ENCODE measurements at places on chromosomes 6 and 20. TPM values are rescaled to one million over a fixed set of nuclear protein-coding genes. Genes with fewer than 3 reads are reported as not detected.

Gene BPIFB1
- total RNA-seq: not detected

Gene PCNA
- 87.5 TPM for total RNA-seq

Gene BACH2
- total RNA-seq: 34.1 TPM

Gene SAMD3
- total RNA-seq: 0.38 TPM

Gene IL20RA
- 2.1 TPM for total RNA-seq

Gene TRDN
- total RNA-seq: 0.20 TPM

Gene UBD
- total RNA-seq: 0.50 TPM

GRCh38 chr20:53599044-53599362 lies 5.4 kb upstream of the ZNF217 start:
- H3K4me3 ChIP-seq: no peak overlapping the region
- peak overlapping the region; percentile 29 for H3K27ac ChIP-seq
- peaks cover 55% of the 10 kb centered on the region for H3K4me1 ChIP-seq
- no peak for DNase-seq

DNA sequence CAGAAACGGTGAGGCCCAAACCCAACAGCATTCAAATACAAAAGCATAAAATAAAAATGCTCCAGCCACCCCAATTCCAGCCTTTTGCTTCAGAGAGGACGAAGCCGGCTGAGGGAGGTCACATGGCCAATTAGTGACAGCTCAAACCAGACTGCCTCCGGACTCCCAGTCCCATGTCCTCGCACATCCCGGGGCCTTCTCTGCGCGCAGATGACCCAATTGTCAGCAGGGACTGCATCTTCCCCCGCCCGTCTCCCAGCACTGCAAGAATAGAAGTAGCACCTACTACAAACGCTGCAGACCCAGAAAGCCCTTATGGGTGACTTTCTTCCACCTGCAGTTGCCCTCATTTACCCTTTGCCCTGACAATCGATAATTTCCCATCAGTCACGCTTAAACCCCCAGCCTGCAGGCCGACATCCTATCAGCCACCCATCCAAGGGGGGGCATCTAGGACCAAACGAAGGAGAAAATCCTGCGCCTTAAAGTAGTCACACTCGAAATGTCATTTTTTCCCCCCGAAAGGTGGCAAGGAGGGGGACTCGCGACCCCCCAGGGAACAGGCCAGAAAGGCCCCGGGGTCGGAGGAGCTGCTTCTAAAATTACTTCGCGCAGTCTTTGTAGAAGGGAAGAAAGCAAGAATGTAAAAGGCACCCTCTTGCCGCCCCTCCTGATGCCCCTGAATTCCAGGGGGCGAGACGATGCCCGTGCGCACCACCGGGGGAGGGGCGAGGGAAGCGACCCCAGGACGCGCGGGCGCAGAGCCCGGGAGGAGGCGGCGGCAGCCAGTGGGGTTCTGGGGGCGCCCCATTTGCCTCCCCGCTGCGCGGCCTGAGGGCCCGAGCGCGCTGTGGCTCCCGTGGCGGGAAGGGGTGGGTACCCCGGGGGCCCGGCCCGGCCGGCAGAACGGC lies 792 bp downstream of the SLC23A2 start:
- DNase-seq: peak; percentile 44
- peak overlapping the region; percentile 88 for H3K4me3 ChIP-seq
- peaks cover 14% of the 10 kb centered on the region for H3K27me3 ChIP-seq
- H3K27ac ChIP-seq: peak overlapping the region; percentile 65

- DNase-seq: no peak
- no peaks in the 10 kb centered on the region for H3K27me3 ChIP-seq
- no peaks in the 10 kb centered on the region for H3K4me1 ChIP-seq
- H3K27ac ChIP-seq: no peak overlapping the region
- no peak overlapping the region for H3K4me3 ChIP-seq
These were observed 70.4 kb upstream of the SMLR1 start for GRCh38 chr6:130756824-130757223.

DNA sequence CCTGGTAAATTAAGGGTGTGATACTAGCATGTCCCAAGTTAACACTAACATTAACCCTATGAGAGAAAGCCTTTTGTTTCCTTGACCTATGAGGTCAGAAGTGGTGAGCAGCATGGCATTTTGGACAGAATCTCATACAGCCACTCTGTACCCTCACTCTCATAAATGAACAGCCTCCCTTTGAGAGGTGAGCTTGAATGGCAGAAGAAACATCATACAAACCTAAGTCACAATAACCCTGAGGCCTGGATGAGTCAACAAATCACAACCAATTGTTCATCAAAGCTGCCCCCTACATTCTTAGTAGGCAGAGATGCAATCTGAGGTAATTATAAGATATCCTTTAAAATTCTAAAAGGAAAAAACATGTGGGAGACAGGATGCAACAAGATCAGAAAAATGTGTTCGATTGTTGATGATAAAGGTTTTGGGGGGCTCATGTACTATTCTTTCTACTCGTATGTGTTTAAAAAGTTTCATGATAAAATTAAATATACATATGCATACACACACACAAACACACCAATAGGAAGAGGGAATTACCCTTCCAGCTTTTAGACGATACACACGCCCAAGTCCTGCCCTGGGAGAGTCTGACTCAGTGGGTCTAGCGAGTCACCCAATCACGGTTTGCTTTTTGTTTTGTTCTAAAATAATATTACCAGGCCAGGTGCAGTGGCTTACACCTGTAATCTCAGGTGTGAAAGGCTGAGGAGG lies 117.3 kb downstream of the ARHGAP18 start:
- no peaks in the 10 kb centered on the region for H3K4me1 ChIP-seq
- no peak for DNase-seq
- H3K27me3 ChIP-seq: no peaks in the 10 kb centered on the region
- no peak overlapping the region for H3K27ac ChIP-seq
- H3K4me3 ChIP-seq: no peak overlapping the region

GRCh38 chr20:50020288-50020687 lies 37.5 kb downstream of the SNAI1 start:
- no peak overlapping the region for H3K4me3 ChIP-seq
- H3K36me3 ChIP-seq: no peaks in the 10 kb centered on the region
- no peaks in the 10 kb centered on the region for H3K27me3 ChIP-seq
- no peak overlapping the region for H3K27ac ChIP-seq
- H3K4me1 ChIP-seq: peaks cover 10% of the 10 kb centered on the region
- DNase-seq: no peak

DNA sequence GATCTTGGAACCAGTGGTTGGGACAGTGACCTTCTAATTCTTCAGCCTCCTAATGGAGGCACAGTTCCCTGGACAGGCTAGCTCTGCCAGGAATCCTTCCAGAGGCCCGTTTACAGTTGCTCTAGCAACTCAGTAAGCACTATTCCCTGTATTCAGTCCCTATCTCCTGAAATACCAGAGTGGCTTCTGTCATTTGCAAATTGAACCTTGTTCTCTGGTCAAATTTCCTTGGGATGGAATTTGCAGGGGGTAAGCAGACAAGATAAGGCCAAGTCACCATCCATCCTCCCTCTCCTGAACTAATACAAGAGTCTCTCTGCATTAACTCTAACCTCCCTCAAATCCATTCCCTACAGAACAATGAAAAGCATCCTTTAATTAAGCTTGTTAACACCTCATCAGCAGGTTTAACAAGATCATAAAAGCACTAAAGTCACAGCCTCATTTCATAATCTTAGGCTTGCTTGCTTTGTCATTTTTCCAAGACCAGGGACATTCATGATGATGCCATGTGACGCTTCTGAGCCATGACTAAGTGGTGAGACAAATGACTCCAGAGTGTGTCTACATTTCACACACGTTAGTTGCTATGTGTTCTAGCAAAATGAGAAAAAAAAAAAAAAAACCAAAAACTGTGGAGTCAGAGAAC lies 37.1 kb downstream of the SLC22A23 start:
- H3K36me3 ChIP-seq: no peaks in the 10 kb centered on the region
- DNase-seq: no peak

- no peaks in the 10 kb centered on the region for H3K27me3 ChIP-seq
- H3K36me3 ChIP-seq: no peaks in the 10 kb centered on the region
- H3K4me1 ChIP-seq: peaks cover 18% of the 10 kb centered on the region
- H3K27ac ChIP-seq: peak overlapping the region; percentile 76
- no peak for DNase-seq
These were observed 2.4 kb downstream of the SPDEF start for GRCh38 chr6:34553750-34554149.

DNA sequence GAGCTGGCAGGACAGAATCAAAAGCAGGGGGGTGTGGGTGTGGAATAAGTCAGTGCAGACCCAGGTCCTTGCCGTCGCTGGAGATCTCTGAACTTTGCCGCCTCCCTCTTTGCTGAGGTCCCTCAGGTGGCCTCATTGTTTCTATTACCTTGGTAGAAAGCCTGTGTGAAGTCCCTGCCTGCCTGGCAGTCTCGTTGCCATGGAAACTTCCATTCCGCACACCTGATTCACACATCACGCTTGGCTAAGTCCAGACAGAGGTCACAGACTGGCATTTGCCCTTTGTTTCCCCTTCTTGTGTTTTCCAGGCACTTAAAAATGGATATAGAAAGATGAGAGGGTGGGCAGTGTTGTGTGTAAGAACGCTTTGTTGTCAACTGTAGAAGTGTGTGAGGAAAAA lies 260.6 kb downstream of the PRL start:
- no peaks in the 10 kb centered on the region for H3K27me3 ChIP-seq
- H3K4me3 ChIP-seq: peak overlapping the region; percentile 0
- DNase-seq: no peak
